ENCODE measurements at places on chromosomes 6 and 20. TPM values are rescaled to one million over a fixed set of nuclear protein-coding genes. Genes with fewer than 3 reads are reported as not detected.

The ANKRD6 gene
- 21.1 TPM for total RNA-seq

The RAB23 gene
- 201 TPM for total RNA-seq

The EMILIN3 gene
- total RNA-seq, result not detected

The KIAA0408 gene
- 2.0 TPM for total RNA-seq

The TNFAIP3 gene
- total RNA-seq, result 11.1 TPM

The FAM135A gene
- 21.2 TPM for total RNA-seq

The PHF3 gene
- total RNA-seq, result 61.2 TPM

The FRMD1 gene
- total RNA-seq, result not detected

The STX16 gene
- 32.4 TPM for total RNA-seq

The C6orf132 gene
- 3.8 TPM for total RNA-seq

The TSPO2 gene
- not detected for total RNA-seq

The EFCAB8 gene
- total RNA-seq, result 0.22 TPM

The SERAC1 gene
- total RNA-seq, result 48.6 TPM

The ADGRF5 gene
- not detected for total RNA-seq

The TBXT gene
- not detected for total RNA-seq

The HLA-DQA2 gene
- total RNA-seq, result not detected

The PRSS16 gene
- total RNA-seq, result not detected

The SLC22A1 gene
- 1.1 TPM for total RNA-seq

The C4A gene
- 4.0 TPM for total RNA-seq

The UST gene
- 24.7 TPM for total RNA-seq

The RAD21L1 gene
- total RNA-seq, result not detected

The RAET1L gene
- total RNA-seq, result not detected

The NCOA5 gene
- 12.9 TPM for total RNA-seq

The APCDD1L gene
- 4.5 TPM for total RNA-seq

The SNAP25 gene
- not detected for total RNA-seq

The CDKAL1 gene
- total RNA-seq, result 25.0 TPM

The PHACTR3 gene
- total RNA-seq, result not detected

The ACSS2 gene
- total RNA-seq, result 32.9 TPM

All from articular chondrocyte of knee joint (primary cell).